ENCODE measurements at places on chromosomes 5 and 9. TPM values are rescaled to one million over a fixed set of nuclear protein-coding genes. Genes with fewer than 3 reads are reported as not detected.

Gene CTSV
- 25.6 TPM for total RNA-seq

Gene BTNL8
- total RNA-seq, result not detected

Gene COL23A1
- total RNA-seq, result under 0.01 TPM

Gene ISL1
- total RNA-seq, result 1.6 TPM

Gene MARVELD2
- 42.0 TPM for total RNA-seq

Gene CDX1
- not detected for total RNA-seq

Gene PCDHA1
- total RNA-seq, result under 0.01 TPM

Gene CCDC192
- total RNA-seq, result not detected

Gene HK3
- total RNA-seq, result under 0.01 TPM

Measured in nasal cavity respiratory epithelium epithelial cell of viscerocranial mucosa (primary cell).